GM06990 (cell line): ENCODE measurements at places on chromosomes 3 and 15.
A peak's percentile ranks its signal among the peaks of the same experiment; 100 is the strongest.

GRCh38 chr3:105715372-105715771, 153.4 kb downstream of the CBLB start:
- no peak for DNase-seq

- DNase-seq: no peak
These were observed 260.3 kb downstream of the XXYLT1 start for GRCh38 chr3:195010551-195011100.

GRCh38 chr3:71541313-71541712, 42.2 kb downstream of the FOXP1 start:
- DNase-seq: no peak

DNA sequence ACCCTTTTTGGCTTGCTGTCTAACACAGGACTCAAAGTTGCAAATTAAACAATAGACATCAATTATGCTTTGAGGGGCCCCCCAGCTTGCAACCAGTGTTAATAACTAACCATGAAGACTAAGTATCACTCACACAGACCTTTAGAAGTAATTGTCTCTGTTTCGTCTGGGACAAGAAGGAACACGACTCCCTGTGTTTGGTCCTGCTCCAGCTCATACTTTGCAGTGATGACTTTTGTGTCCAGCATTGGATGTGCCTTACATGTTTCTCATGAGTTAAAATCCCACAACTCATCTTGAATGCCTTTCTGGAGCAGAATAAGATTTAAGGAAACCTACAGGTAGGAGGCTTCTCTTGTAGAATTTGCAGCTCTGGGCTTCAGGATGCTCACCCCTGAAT, 53.1 kb downstream of the GMNC start:
- DNase-seq: no peak

GRCh38 chr3:15989419-15989818, 185.1 kb upstream of the GALNT15 start:
- no peak for DNase-seq

GRCh38 chr3:10835406-10835805, 19.4 kb downstream of the SLC6A11 start:
- no peak for DNase-seq

- DNase-seq: peak; percentile 44
These were observed 40.4 kb upstream of the LIMD1 start for GRCh38 chr3:45554006-45554666.

DNA sequence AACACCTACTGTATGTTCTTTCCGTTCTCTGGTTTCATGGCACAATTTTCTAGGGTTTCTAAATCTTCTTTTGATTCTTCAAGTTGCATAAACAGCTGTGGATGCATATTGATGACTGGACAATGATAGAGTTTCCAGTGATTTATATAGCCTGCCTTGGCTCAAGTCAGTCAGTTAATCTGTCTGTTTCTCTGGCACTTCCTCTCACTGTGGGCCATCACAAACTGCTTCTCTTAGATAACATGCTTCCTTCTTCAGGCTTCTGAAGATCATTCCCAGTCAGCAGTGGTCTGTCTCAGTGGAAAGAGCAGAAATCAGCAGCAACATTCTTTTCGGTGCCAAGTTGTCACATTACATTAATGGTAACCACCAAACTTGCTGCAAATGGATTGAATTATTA, 207.2 kb downstream of the RYR3 start:
- DNase-seq: no peak

- no peak for DNase-seq
These were observed 26.0 kb downstream of the PLA2G4F start for GRCh38 chr15:42130246-42130986.

GRCh38 chr15:96887730-96888129, 557.2 kb downstream of the NR2F2 start:
- no peak for DNase-seq

DNA sequence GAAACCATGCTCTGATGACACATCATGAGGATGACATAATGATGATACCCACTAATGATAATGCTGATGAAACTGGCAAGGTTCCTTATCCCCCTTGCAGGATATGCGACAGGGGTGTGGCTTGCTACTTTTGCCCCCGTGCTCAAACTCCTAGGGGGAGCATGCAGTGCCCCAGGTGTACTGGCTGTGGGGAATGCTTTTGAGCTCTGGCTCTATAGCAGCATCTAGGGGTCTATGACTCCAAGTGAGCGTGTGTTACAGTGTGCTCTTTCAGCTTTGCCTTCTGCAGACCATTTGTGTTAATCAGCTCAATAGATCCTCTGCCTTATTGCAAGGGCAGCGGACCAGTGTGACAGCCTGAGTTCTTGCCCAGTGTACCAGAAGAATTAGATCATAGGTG, 1239.5 kb downstream of the SI start:
- no peak for DNase-seq

DNA sequence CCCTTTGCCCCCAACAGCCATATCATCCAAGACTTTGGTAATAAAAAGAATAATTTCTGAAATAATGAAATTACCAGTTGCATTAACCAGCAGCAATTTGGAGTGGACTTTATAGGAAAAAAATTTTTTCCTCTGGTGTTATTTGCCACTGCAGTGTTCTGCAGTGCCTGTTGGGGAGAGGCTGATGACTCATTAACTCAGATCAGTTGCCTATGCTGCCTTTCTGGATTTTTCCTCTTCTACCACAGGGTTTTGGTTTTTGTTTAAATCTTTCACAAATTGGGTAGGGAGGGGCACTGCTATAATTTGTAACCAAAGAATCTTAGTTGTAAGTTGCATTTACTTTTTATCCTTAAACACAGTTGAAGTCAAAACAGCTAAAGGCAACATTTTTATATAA, 22.7 kb downstream of the ATP6V1A start:
- DNase-seq: no peak

- DNase-seq: no peak
These were observed 2.6 kb downstream of the EHHADH start for GRCh38 chr3:185251272-185251671.

- DNase-seq: no peak
These were observed 144.0 kb upstream of the TLE3 start for GRCh38 chr15:70241561-70242320.

DNA sequence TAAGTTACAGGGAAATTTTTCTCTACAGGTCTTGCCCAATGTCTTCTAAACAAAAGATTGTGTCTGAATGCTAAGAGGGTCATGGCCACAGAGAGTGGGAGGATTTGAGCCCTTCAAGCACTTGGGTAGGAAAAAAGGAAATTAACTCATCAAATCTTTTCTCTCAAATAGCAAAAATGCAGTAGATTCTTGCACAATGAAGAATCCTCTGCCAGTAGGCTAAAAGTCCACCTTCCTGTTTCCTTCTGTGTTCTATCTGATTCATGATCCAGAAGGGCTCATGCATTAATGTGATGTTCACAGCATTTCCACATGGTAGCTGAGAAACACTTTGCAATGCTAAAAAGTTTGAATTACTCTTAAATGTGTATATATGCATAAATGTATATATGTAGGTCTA, 177.1 kb downstream of the CD47 start:
- no peak for DNase-seq

DNA sequence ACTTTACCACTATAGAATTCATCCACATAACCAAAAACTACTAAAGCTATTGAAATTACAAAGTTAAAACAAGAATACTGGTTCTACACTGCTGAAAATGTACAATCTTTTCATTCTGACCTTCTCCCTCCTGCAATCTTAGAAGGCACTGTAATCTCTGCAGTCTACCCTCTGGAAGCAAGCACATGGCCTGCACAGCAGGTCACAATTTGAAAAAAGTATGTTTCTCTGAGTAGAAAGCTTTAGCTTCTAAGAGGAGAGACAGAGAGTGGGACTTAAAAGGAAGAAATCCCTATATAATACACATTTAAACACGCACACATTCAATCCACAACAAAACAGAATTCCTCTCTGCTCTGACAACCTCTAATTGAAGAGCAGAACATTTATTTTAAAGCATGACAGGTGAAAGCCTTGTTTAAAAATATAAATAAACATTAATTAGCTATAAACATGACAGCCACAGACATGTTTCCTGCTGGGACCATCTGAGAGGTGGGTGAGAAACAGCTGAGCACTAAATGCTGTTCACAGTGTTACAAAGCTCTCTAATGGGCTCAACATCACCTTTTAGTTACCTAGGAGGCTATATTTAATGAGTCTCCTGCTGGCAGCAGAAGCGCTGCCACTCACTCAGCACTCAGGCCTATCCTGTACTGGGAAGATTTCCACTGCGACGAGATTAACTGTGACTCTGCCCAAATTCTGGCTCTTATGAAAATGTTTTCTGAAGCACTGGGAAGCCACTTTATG, 447.4 kb downstream of the AGBL1 start:
- DNase-seq: no peak

DNA sequence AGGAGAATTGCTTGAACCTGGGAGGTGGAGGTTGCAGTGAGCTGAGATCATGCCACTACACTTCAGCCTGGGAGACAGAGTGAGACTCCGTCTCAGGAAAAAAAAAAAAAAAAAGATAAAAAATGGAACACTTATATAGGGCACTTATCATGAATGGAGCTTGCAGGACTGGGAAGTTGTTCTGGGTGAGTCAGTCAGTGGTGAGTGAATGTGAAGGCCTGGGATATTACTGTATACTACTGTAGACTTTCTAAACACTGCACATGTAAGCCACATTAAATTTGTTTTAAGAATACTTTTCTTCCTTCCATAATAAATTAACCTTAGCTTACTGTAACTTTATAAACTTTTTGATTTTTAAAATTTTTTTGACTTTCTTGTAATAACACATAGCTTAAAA, 59.8 kb downstream of the SFMBT1 start:
- no peak for DNase-seq

DNA sequence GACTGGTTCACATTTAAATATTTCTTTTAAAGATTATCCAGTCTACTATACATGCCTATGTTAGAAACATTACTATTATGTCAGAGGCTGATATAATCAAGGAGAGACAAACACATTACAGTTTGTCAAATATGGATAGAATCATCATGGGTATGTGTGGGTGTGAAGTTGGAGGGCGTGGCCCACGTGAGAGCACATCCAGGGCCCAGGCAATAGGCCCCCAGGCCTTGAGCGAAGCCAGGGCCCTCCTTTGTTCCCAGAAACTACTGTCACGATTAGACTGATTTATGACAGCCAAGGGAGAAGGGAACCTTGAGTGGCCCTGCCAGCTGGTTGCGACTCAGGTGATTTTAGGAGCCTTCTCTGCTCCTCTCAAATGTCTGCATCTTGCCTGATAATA, 26.9 kb upstream of the LDHAL6B start:
- no peak for DNase-seq

GRCh38 chr3:50162034-50162883, 7.1 kb downstream of the SEMA3F start:
- no peak for DNase-seq

- peak; percentile 83 for DNase-seq
These were observed at the start of gene C3orf62 for GRCh38 chr3:49276475-49277382. Gene C3orf62, minus strand, starts transcription at chr3:49277232. Its CDS starts 360 bp downstream, at chr3:49276872.

- no peak for DNase-seq
These were observed 42.7 kb upstream of the TOP2B start for GRCh38 chr3:25707268-25707926.

GRCh38 chr3:179880868-179881267, 155.9 kb downstream of the PEX5L start:
- DNase-seq: no peak

- DNase-seq: no peak
These were observed 61.0 kb upstream of the DAZL start for GRCh38 chr3:16666206-16666605.

DNA sequence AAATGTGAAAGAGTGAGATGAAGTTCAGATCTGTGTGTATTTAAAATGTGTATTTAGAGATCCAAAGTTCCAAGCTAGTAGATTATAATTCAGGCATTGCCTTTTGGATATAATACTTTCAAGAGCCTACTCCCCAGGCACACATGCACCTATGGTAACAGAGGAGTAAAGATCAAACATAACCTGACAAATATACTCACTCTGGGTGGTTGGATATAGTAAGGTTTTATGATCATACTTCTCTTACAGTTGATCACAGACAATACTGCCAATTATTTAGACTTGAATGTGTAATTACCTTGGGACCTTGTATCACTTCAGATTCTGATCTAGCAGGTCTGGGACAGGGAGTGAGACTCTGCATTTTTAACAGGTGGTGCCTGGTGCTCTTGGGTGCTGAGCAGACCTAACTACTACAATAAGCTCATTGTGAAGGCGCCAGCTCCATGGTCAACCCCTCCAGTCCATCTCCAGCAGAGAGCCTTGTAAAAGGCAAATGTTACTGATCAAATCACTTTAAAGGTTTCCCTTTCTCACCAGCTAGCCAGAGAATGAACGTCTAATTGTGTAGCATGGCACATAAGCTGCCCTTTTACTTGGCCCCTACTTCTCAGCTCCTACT, 55.5 kb downstream of the NBEAL2 start:
- no peak for DNase-seq

GRCh38 chr15:70854666-70854976, 664 bp upstream of the LARP6 start:
- DNase-seq: no peak

DNA sequence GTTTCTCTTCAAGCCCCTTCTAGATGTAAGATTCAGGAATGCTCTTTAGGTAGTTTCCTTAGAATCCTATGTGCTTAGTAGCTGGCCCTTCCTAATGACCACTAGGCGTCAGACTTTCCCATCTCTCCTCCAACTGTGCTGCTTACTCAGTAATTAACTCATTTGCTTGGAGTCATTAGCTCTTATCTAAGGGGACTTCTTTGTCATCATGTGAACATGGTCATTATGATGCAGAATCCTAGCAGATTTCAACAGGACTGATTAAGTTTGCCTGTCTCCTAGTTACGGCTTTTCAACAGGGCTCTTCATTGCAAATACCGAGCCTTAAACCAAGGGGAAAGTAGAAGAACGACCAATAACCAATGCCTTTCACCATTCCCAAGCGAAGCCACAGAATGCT, 46.4 kb downstream of the GJD2 start:
- DNase-seq: no peak

GRCh38 chr3:119160361-119160760, 13.0 kb upstream of the UPK1B start:
- DNase-seq: no peak

GRCh38 chr3:66971245-66971644, 26.9 kb upstream of the KBTBD8 start:
- no peak for DNase-seq

- DNase-seq: no peak
These were observed 4.8 kb downstream of the SEMA4B start for GRCh38 chr15:90205886-90206285.

DNA sequence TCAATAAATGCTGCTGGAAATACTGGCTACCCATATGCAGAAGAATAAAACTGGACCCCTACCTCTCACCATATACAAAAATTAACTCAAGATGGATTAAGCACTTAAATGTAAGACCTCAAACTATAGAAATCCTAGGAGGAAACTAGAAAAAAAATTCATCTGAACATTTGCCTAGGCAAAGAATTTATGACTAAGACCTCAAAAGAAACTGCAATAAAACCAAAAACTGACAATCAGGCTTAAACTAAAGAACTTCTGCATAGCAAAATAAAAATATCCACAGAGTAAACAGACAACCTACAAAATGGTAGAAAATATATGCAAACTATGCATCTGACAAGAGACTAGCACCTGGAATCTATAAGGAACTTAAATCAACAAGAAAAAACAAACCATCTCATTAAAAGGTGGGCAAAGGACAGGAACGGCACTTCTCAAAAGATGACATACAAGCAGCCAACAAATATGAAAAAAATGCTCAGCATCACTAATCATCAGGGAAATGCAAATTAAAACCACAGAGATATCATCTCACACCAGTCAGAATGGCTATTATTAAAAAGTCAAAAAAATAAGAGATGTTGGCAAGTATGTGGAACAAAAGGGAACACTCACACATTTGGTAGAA, 47.0 kb downstream of the MYO9A start:
- no peak for DNase-seq
